ENCODE measurements at places on chromosomes 7 and 10. TPM values are rescaled to one million over a fixed set of nuclear protein-coding genes. Genes with fewer than 3 reads are reported as not detected.

- peak overlapping the region; percentile 99 for H3K27ac ChIP-seq
- no peaks in the 10 kb centered on the region for H3K27me3 ChIP-seq
- peak; percentile 86 for DNase-seq
- peak overlapping the region; percentile 28 for H3K4me3 ChIP-seq
- peaks cover 52% of the 10 kb centered on the region for H3K4me1 ChIP-seq
These were observed 53.7 kb downstream of the SLC16A12 start for GRCh38 chr10:89481662-89482061.

The NUTM2A gene
- 0.82 TPM for total RNA-seq

The ARMH3 gene
- 17.6 TPM for total RNA-seq

The BCCIP gene
- total RNA-seq = 88.2 TPM

GRCh38 chr10:42939685-42940366 lies 137.0 kb upstream of the RET start:
- H3K27ac ChIP-seq = no peak overlapping the region
- H3K4me1 ChIP-seq = no peaks in the 10 kb centered on the region
- H3K27me3 ChIP-seq = no peaks in the 10 kb centered on the region
- DNase-seq = no peak
- H3K4me3 ChIP-seq = no peak overlapping the region

- DNase-seq = peak; percentile 38
- H3K4me3 ChIP-seq = no peak overlapping the region
- H3K27me3 ChIP-seq = no peaks in the 10 kb centered on the region
- no peaks in the 10 kb centered on the region for H3K4me1 ChIP-seq
These were observed 27.9 kb downstream of the DUSP5 start for GRCh38 chr10:110525349-110526260.
